ENCODE measurements at places on chromosomes 1 and 21.

DNA sequence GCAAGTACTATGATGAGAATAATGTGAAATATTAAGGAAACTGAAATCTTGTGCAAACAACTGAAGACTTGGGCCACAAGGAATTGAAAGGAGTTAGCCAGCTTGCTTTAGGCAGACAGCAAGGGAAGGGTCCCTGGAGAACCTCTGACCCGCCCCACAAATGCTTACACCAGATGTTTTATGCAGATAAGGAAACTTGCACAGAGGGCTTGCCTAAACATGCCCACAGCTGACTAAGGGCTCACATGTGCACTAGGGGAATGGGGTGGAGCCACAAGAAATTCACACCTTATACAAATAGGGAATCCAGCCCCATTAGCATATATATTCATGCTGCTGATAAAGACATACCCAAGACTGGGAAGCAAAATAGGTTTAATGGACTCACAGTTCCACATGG is 86.1 kb upstream of the CYYR1 start:
- DNase-seq, result peak; percentile 4

DNA sequence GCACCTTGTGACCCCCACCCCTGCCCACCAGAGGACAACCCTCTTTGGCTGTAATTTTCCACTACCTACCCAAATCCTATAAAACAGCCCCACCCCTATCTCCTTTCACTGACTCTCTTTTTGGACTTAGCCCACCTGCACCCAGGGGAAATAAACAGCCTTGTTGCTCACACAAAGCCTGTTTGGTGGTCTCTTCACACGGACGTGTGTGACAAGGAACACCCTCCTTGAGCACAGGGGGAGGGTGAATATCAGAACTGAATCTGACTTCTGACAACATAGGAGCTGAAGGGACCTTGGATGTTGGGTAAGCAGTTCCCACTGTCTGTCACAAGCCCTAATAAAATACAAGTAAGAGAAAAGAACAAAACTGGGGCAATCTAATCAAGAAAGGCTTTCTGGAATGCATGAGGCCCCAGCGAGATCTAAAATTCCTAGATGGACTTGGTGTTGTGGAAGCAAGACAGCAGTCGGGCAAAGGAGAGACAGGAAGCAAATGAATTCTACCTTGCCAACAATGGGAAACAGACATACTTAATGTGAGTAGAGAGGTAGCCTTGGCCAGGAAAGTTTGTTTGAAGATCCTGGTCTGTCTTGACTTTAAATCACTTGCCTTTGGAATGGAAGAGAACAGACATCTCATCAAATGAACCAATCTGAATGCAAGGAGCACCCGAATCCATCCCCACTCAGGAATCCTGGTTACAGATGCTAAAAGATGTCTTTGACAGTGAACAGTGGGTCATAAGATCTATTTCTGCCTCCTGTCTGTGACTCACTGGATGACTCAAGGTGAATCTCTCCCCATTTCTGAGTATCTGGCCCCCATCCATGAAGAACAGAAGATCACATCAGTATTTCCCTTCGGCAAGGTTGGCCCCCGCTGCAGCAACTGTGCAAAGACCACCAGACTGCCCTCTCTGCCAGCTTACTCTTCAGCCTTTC is 53.3 kb downstream of the OLFML3 start:
- peak; percentile 87 for DNase-seq

GRCh38 chr21:42097860-42098454 is 26.8 kb downstream of the UMODL1 start:
- peak; percentile 93 for DNase-seq

DNA sequence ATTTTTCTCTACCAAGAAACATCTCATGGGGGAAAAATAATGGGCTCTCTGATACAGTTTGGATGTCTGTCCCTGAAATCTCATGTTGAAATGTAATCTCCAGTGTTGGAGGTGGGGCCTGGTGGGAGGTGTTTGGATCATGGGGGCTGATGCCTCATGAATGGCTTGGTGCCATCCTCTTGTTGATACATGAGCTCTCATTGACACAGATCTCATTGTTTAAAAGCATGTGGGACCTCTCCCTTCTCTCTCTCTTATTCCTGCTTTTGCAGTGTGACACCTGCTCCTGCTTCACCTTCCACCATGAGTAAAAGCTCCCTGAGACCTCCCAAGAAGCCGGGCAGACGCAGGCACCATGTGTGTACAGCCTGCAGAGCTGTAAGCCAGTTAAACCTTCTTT is 332.5 kb upstream of the NRIP1 start:
- no peak for DNase-seq

DNA sequence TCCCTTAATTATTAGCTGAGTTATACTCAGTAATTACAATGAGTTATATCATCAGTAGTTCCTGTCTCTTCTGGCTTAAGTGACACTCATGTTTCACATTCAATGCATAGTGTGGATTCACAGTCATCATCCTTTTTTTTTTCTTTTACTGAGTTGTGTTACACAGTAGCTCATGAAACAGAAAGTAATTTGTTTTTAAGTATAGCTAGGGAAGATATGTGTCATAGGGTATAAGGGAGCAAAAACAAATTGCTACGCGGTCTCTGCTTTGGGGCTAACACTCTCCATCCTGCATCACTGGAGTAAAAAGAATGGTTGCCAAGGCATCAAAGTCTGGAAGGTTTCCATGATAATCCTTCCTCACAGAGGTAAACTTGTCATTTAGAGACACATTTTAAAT is 971.7 kb upstream of the NCAM2 start:
- DNase-seq, result no peak

DNA sequence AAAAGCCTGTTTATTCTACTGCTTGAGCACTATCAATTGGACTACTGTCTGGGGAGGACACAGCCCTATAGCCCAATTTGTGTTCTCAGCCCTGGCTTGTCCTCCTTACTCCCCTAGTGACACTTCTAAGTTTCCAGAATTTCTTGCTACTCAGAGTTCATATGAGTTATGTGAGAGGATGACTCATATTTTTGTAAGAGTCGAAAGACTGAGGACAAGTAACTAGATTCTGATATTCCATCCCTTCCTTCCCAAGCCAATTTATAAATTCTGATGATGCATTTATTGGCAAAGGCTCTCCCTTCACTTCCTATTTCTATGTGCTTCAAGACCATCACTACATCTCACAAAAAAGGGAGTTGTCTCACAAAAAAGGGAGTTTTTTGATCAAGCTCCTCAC is 422.2 kb upstream of the DEPDC1 start:
- no peak for DNase-seq

DNA sequence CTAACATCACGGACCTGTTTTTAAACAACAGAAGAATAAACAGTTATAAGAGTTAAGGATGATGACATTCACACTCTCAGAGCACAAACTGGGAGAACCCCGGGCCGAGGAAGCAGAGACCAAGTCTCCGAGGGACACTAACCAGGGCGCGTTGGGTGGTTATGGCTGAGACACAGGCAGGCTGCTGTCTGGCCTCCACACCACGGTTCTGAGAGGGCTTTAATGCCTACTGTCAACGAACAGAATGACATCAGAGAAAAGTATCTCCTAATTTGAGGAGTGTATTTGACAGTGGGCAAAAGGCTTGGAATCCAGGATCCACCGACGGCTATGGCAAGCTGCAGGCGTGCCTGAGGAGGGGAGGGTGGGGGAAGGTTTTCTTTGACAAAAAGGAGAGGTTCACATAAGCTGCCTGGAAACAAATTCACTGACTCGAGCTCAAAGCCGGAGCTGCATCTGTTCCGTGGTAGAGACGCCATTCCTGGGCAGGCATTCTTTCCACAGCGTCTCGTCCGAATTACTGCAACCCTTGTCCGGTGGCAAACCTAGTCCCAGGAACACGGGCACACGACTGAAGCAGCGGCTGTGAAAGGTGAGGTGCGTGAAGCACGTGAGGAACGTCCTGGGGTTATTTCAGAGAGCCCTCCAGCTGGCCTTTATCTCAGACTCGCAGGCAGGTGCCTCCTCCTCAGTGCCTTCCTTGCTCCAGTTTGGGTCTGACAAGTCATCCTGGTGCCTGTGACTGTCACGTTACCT is 9.4 kb downstream of the POFUT2 start:
- DNase-seq, result no peak

DNA sequence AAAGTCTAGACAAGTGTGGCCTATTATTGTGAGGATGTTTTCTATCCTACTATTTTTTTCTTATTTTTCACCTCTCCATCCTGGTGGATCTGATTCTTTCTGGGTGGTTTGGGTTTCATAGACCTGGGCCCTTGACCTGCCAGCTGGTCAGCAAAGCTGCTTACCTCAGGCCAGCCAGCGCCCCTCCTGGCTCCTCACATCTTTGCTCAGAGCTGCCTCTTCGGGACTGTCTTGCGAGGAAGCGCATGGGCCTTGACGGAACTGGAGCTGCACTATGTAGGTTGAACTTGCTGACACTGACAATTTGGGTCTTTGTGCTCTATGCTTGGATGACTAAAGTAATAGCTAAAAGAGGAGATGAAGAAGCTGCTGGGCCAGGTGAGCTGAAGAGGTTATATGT is 138.5 kb upstream of the SYT6 start:
- DNase-seq, result no peak

DNA sequence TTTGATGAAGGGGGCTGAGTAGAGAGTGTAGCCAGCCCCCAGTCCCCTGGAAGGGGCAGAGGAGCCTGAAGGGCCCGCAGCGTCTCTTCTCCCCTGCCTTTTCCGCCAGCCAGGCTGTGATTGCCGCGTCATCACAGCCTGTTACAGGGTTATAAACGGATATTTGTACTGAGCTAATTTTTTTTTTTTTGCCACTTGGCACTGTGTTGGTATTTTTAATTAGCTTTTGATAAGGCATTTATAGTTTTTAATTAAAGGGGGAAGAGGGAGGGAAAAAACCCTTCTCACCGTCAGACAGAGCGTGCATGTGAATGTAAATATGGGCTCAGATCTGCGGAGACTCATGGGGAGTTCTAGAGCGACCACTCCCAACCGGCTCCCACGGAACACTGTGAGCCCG is 97.7 kb upstream of the ACTL8 start:
- DNase-seq, result no peak

- peak; percentile 74 for DNase-seq
Observed at GRCh38 chr1:27102707-27103468, 52.0 kb downstream of the SLC9A1 start.

DNA sequence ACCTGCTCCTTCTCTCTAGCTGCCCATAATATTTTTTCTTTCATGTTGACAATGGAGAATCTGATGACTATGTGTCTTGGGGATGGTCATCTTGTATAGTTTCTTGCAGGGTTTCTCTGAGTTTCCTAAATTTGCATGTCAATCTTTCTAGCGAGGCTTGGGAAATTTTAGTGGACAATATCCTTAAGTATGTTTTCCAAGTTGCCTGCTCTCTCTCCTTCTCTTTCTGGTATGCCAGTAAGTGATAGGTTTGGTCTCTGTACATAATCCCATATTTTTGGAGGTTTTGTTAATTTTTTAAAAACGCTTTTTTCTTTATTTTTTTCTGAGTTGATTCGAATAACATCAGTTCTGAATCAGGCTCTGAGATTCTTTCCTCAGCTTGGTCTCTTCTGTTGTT is 370.9 kb upstream of the LYPLAL1 start:
- no peak for DNase-seq

DNA sequence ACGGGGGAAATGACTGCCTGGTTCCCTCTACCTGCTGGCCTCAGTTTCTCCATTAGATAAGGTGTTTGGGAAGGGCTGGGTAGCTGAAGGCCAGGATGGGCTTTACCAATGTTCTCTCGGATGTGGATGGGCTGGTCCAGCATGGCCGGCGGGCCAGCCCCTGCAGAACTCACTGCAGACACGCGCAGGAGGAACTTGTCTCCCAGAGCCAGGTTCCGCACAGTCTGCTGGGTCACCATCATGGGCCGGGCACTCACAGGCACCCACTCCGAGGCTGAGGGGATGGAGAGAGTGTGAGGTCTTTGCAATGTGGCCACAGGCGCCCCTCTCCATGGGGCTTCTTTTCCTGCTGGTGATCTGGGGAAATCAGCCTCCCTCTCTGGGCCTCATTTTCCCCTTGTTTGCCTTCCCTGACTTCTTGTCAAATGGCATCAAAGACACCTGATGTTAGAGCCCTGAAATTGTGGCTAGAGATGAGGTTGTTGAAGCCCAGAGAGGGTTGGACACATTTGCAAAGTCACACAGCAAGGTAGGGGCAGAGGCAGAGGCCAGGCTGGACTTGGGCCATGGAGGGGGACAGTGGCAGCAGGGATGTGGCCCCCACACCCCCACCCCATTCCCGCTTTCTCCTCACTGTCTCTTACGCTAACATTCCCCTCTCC is 1.2 kb downstream of the MYBPH start:
- DNase-seq, result no peak

- no peak for DNase-seq
Observed at GRCh38 chr1:157238585-157238984, 100.4 kb upstream of the ETV3 start.

DNA sequence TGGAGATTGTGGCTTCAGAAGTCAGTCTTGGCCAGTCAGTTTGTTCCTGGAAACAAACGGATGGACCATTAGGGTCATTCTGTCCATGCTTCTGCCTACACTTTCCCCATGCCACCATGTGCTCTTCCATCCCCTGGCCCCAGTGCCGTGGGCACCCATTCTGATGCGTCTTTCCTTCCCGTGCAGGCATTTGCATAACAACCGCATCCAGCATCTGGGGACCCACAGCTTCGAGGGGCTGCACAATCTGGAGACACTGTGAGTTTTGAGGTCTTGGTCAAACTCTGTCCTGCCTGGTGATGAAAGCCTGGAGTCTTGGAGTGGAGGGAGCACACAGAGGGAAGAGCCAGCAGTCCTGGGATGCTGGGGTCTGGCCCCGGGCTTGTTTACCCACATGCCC is 61.1 kb downstream of the UBE2T start:
- DNase-seq, result no peak

GRCh38 chr1:37673920-37674319 is 18.4 kb upstream of the CDCA8 start:
- no peak for DNase-seq

- DNase-seq, result no peak
Observed at GRCh38 chr1:171683870-171684269, 31.4 kb upstream of the MYOC start.

DNA sequence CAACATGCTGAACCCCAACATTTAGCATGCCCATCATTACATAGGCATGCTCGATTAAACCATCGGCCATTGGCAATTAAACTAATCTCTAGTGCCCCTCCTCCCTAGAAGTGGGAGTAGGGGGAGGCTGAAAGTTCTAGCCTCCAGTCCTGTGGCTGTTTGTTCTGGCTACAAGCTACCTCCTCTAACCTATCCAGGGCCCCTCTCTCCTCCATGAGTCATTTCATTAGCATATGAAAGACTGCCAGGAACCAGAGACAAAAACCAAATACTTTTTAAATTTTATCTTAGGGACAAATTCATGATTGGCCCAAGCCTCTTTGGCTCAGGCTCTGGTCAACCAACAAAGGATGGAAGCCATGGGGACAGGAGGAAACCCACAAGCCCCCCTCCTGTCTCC is 231.1 kb downstream of the CACNA1E start:
- DNase-seq, result peak; percentile 36

GRCh38 chr1:157626099-157626498 is 28.2 kb upstream of the FCRL4 start:
- DNase-seq, result no peak

Data from RWPE1 (cell line).